NCI-H1436 (cell line): ENCODE measurements at places on chromosomes 11 and 22.

DNA sequence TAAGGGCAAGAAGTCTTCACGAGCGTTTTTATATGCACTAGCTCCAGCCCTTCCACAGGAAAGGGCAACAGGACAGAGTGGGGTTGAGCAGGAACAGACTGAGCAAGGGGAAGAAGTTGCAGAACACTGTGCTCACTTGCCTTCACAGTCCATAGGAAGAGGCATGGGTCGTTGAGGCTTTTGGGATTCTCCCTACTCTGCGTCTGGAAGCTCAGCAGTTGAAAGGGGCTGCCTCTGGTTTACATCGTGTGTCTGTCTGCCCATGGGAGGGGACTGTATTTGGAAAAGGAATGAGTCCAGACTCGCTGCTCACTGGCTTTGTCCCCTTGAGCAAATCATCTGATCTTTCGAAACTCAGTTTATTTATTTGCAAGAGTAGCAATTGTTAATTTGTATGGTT is 1.1 kb upstream of the PDGFD start:
- DNase-seq, result no peak

GRCh38 chr22:23722724-23723123 is 28.2 kb downstream of the ZNF70 start:
- no peak for DNase-seq

DNA sequence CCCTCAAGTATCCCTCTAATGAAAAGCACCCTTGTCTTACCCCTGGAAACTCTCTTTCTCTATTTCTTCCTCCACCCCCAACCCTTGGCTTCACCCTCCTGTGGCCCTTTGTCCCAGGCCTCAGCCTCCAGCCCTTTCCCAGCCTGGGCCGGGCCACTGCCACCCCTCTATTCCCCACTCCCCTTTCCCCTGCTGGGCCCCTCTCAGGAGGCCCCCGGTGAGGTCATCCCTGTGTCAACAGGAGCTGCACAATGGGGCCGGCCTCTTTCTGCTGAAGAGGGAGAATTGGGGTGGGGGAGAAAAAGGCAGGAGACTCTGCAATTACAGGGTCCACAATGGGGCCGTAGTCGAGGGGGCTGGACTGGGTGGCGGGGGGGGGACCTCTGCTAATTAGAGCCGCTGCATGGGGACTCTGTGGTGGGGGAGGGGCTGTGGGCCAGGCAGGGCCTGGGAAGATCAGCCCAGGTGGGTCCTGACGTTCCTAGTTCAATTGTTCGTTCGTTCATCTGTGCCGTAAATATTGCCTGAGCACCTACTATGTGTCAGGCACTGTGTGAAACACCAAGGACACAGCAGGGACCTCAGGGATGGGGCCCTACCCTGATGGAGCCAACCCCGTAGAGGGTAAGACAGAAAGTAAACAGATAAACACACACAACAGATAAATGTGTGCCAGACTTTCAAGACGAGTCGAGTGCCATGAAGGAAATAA is 18.5 kb upstream of the MPPED1 start:
- DNase-seq, result no peak

- peak; percentile 38 for DNase-seq
Observed at GRCh38 chr11:8813658-8814057, 97.3 kb upstream of the AKIP1 start.

- no peak for DNase-seq
Observed at GRCh38 chr22:47787501-47788227, 1025.2 kb downstream of the TBC1D22A start.
